CD8-positive, alpha-beta T cell (primary cell): ENCODE measurements at places on chromosomes 2 and 18.

DNA sequence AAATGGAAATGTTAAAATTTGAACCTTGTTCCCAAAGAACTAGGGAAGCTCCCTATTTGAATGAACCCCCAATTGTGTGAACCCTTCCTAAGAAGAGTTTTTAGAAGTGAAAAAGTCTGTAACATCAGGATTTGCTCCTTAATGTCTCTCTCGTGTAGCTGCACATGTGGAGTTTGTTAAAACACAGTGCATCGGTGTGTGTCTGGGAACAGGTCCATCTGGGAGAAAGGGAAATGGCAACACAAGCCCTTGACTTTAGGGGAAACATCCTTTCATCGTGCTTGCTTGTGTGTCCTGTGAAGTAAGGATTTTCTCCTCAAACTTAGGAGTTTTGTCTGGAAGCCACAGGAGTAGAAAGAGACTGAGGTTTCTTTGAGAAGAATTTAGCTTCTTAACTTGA lies 203.9 kb downstream of the PRKCE start:
- DNase-seq: no peak

DNA sequence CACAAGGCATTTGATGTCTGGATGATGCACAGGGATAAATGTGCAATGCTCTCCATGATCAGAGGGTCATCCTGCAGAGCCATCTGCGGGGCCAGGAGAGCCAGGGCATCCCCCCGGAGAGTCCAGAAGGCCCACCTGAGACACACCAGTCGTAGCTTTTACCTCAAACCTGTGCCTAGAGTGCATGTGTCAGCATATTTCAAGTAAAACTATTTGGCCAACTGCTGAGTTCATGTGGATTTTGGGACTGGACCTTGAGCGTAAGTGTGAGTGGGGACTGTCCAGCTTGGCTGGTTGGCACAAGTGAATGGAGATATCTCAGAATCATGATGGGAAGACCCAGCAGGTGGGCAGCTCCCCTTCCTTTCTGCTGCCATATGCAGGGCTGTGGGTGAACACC lies 147.8 kb upstream of the TPO start:
- DNase-seq: no peak

DNA sequence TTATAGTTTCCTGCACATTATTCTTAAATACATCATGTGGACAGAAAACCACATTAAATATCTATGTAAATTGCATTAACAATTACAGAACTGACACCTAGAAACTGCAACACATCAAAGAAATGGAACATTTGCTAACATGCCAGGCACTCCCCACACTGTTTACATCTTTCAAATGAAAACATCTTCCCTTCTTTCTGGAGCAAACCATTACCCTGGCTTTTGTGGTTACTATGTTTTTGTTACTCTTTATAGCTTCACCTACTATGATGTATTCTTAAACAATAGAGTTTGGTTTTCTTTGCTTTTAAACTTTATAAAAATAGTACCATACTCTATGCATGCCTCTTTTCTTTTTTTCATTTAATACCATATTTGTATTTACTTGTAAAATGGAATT lies 1894.5 kb upstream of the CELF4 start:
- DNase-seq: no peak

- DNase-seq: no peak
Observed at GRCh38 chr18:34807106-34807796, 97.2 kb downstream of the DTNA start.

- DNase-seq: no peak
Observed at GRCh38 chr2:98445177-98445682, 572 bp downstream of the INPP4A start.

DNA sequence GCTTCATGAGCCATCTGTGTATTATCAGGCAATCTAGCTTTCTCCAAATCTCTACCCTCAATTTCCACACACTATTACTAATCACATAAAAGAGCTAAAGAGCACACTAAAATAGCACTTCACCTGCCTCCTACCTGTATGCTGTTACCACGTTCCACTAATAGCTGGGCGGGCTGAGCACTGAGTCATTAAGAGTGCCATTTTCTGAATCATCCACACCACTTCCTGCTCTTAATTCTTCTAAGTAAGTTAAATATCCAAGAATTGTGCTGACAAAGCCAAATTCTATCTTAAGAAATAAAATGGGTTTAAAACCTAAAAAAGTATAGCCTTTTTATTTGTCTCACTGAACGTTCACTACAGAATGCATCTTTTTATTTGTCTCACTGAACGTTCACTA lies 35.7 kb downstream of the NOL10 start:
- peak; percentile 16 for DNase-seq

- no peak for DNase-seq
Observed at GRCh38 chr2:40072442-40073232, 293.6 kb upstream of the THUMPD2 start.

DNA sequence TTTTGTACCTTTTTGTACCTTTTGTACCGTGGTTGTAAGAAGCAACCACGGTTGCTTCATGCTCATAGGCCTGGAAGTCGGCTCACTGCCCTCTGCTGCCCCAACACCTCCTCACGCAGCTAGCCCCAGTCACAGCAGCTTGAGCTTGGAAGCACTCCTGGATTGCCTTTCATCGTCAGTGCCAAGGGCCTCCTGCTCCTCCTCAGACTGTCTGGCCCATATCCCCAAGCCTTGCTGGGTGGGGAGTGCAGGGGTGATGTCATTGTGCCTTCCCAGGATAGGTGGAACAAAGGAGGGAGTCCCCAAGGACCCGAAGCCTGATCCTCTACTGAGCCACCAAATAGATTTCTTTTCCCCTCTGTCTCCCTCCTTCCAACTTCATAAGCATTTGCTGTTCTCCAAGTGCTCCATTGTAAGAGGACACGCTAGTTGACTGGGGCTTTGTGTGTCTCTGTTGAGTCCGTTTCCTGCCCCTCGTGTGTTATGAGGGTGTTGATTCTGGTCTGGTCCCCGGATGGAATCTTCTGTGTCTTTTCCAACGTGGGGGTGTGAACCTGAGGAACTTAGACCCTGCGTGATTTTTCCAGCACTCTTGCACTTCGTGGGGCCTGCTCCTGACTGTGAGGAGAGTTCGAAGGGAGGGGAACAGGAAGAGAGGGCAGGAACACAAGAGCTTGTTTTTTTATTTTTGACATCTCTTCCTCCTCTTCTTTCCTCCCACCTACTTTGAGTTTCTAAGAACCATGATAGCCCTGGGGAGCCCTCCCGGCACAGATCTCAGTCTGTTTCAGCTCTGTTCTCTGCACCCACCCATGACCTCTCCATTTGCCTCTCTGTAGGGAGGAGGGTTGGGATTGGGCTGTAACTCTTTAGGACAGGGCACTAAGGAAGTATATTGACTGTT lies 127.2 kb upstream of the EML6 start:
- DNase-seq: no peak
